ENCODE measurements at places on chromosomes 11 and 22.

GRCh38 chr11:92725352-92725751, 244.1 kb upstream of the MTNR1B start:
- DNase-seq, result no peak

DNA sequence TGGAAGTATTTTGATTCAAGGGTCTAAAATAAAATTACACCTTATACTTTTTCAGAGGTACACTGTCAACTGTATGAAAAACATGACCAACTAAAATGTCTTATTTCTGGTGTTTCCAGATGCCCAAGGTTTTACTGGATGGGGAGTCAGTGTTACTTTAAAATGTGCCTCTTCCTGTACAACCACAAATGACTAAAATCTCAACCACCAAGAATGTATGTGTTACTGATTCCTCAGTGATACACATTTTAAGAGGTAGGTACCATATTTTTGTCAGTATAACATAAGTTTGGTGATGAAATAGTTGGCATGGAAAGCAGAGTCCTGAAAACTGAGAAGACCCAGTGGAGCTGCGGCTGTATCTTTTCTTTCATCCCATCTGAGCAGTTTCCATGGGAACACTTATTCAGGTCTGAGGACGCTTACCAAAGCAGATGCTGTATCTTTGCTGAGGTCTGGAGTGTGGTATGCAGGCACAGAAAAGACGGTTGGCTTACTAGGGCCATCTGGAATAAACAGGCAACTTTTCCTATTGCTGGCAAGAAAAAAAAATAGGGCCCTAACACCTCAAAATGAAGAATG, 21.2 kb upstream of the TP53AIP1 start:
- no peak for DNase-seq

DNA sequence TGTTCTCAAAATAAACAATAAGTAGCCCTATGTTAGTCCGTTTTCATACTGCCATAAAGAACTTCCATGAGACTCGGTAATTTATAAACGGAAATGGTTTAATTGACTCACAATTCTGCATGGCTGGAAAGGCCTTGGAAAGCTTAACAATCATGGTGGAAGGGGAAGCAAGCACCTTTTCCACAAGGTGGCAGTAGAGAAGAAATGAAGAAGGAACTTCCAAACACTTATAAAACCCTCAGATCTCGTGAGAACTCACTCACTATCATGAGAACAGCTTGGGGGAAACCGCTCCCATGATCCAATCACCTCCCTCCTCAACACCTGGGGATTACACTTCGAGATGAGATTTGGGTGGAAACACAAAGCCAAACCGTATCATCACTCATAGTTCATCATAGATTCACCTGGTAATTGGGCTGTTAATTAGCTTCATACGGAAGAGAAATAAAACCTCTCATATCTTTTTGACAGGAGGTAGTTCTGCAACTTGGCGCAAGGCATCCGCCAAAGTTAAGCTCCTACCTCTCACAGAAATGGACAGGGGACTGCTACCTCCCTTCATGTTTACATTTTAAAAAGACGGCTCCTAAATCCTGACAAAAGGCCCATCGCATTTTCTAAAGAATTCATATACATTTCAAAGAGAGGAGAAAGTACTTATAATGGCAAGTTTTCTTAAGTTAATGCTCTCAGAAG, 49.0 kb downstream of the MUC15 start:
- no peak for DNase-seq

DNA sequence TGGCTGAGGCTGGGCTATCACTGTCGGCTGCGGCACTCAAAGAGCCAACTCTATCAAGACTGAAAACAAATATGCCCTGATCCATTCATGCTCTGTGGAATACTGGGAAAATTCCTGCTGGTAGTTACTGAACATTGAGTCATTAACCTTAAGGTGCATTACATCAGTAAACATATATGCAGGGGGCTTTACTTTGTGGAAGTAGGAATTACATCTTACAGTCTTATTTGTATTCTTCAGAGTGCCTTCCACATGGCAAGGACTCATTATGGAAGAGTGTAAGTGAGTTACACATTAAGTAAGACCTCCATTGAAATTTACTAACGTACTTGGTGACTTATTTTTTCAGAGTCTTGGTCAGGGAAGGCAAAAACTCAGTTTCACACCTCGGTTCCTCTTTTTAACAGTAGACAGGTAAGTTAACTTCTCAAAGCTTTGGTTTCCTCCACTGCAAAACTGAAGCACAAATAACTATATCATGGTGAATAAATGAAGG, 4.5 kb downstream of the OR5B21 start:
- no peak for DNase-seq

- peak; percentile 86 for DNase-seq
Observed at GRCh38 chr22:46614025-46614931, 5.9 kb upstream of the GRAMD4 start.
